ENCODE measurements at places on chromosomes 5 and 9.

GRCh38 chr9:84382720-84383119, 42.2 kb upstream of the SLC28A3 start:
- no peak for DNase-seq

- no peak for DNase-seq
Observed at GRCh38 chr5:91281401-91281800, 101.7 kb downstream of the ARRDC3 start.

- no peak for DNase-seq
Observed at GRCh38 chr5:106737111-106737510, 933.6 kb downstream of the EFNA5 start.

DNA sequence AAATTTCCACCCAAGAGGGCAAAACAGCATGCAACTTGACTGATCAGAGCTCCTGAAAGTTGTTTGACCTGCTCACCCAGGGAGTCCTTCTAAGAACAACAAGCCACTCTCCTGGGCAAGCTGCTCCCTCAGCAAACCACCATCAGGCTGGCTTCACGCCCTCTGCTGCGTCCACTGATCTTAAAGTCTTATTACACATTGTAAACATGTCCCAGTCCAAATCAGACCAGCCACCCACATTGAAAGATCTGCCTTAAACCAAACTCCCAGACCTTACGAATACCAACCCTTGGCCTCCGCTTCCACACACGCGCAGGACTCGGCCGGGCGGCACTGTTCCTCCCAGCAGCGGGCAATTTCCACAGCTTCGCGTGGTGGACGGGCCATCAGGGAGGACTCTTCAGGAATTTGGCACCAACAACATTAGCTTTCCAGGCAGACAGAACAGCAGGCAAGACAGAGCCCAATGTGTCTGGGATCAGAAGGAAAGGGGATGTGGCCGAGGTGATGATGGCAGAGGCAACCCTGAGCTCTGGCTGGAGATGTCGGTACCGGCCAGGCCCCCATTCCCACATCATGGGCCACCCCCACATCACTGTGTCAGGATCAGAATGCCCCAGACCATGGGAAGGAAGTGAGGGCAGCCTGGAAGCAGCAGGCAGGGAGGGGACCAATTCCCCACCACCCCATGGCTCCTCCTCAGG, 56.8 kb downstream of the SEMA4D start:
- DNase-seq: no peak

GRCh38 chr5:151408591-151409230, 38.7 kb upstream of the SLC36A1 start:
- DNase-seq: no peak

- DNase-seq: no peak
Observed at GRCh38 chr9:89177012-89177943, 1.3 kb downstream of the SHC3 start.

- DNase-seq: no peak
Observed at GRCh38 chr9:97864396-97864795, 11.4 kb downstream of the FOXE1 start.

GRCh38 chr5:1443991-1444360, 1.3 kb downstream of the SLC6A3 start:
- DNase-seq: no peak

- no peak for DNase-seq
Observed at GRCh38 chr5:94469894-94470329, 148.5 kb downstream of the KIAA0825 start.

GRCh38 chr5:124199893-124200292, 546.5 kb downstream of the ZNF608 start:
- DNase-seq: no peak
